ENCODE measurements at places on chromosomes 2 and 18.
A peak's percentile ranks its signal among the peaks of the same experiment; 100 is the strongest.

GRCh38 chr2:240437861-240438809, 2.7 kb downstream of the GPC1 start:
- peak; percentile 75 for DNase-seq

DNA sequence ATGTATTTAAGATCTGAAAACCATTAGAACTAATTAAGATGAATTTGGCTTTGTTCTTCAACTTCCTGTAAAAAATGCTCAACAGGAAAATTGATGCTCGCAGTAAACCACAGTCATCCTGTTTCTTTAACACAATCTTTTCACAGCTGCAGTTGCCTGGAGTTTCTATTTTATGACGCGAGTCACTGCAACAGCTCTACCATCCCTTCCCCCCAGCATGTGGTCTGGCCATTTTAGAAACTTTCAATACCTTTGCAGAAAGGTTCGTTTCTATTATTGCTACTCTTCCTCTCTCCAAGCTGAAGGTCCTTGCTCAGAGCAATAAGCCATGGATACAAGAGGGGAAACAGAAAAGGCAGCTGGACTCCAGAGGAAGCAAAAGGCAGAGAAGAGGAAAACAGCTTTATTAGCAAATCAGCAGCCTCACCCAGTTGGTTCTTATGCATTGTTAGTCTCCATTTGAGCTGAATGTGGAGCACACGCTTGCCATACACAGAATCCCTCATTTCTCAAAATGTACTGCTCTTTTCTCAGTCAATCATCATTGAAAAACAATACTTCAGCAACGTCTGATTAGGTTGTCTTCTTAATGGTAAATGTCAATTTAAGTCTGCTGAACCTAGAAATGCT, 3.9 kb downstream of the WIPF1 start:
- peak; percentile 85 for DNase-seq

DNA sequence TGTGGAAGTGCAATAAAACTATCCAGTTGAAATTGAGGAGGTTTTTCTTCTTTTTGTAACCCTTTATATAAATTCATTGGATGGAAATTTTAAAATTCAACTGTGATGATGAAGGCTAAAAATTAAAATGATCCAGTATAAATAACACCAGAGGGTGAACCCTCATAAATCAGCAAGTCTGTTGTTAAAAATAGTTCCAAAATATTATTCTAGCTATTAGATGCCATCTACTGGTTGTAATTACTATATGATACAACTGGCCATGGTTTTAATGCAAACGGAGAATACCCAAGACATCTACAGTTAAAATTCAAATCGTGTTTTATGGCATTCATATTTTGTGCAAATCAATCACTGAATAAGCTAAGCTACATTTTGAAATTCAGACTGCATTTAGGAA, 53.8 kb downstream of the TMEM200C start:
- DNase-seq, result no peak

GRCh38 chr2:239878686-239879085, 146.5 kb downstream of the NDUFA10 start:
- no peak for DNase-seq

DNA sequence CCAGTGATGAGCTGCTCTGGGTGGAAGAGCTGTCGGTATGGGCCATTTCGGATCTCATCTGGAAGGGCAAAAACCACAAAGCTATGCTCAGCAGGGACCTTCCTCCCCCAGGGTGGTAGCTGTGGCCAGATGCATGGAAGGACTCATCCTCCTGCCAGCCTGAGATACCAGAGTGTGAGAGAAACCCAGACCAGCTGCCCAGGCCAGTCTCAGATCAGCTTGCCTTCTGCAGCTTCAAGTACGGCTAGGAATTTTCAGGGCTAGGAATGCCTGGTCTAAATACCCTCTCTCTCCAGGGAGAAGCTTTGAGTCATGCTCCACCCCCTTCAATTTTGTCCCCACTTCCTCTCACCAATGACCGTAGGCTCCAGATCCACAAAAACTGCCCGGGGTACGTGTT, 1.4 kb upstream of the TUBA4B start:
- peak; percentile 47 for DNase-seq

- DNase-seq, result no peak
Observed at GRCh38 chr2:52054824-52055223, 1022.9 kb upstream of the NRXN1 start.

- DNase-seq, result peak; percentile 88
Observed at GRCh38 chr2:191321861-191322662, 76.9 kb downstream of the MYO1B start.

DNA sequence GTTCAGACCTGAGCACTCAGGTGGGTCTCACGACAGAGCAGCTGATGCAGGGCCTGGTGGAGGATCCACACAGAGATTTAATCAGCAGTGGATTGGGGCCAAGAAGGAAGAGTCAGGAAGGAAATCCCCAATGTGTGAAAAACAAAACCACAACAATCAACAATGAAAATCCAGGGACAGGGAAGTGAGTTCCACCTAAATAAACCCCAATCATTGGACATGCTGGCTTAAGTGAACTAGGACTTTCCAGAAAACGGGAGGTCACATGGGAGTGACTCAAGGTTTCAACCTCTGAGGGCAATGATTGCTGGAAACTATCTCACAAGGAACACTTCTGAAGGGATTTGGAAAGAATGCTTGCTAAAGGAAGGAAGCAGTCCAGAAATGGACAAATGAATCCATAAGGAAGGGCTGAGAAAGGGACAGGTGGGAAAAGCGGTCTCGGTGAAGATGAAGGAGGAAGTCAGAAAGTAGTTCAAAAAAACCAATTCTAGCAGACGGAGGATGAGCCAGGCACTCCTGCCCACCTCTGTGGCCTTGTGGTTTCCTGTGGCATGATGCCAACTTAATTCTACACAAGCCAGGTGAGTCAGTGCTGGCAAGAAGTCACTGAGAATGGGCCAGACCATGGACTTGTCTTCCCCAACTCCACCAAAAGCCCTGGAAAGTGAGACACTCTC, 15.4 kb upstream of the XDH start:
- peak; percentile 24 for DNase-seq

- DNase-seq, result peak; percentile 22
Observed at GRCh38 chr2:7927691-7928090, 754.2 kb upstream of the ID2 start.

DNA sequence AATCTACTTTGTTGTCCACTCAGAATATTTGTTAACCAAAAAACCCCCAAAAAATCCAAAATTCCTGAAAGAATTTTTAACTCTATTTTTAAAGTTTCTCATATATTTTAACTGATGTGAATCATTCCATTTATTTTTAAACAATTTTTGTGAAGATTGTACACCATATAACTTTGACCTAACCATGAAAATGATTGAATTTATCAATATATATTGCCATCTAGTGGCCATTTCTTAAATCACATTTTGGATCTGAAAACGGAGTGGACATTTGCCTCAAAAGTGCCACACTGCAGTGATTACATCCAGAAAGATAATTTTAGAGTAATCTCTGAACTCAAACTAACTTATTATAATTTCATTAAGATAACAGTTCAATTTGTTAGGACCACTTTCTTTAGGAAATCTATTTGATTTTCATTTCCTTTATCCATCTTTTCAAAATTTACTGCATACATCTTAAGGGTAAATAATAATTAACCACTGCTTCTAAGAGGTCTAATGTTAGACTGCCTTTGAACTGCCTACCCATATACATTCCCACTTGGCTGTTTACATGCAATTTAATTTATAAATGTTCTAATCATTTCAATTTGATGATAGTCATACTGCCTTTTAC, 71.1 kb downstream of the DSC3 start:
- DNase-seq, result peak; percentile 11

- no peak for DNase-seq
Observed at GRCh38 chr2:55556809-55557208, 37.3 kb downstream of the CFAP36 start.

DNA sequence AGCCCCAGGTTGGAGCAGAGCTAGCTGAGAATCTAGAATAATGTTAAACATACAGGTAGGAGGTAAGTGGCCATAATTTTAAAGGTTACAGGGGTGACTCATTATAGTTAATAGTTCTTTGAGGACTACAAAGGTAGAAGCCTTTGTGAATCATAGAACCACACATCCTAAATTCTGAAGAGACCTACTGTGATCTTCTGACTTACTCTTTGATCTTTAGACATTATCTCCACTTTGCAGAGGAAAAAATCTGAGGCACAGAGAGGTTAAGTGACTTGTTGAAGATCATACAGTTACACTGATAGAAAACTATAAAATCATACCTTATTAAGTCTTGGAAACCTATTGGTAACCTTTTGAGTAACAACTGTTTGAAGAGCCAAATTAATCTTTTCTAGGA, 1051.3 kb upstream of the NRXN1 start:
- no peak for DNase-seq

- DNase-seq, result peak; percentile 51
Observed at GRCh38 chr2:172813314-172813888, 77.8 kb downstream of the RAPGEF4 start.

DNA sequence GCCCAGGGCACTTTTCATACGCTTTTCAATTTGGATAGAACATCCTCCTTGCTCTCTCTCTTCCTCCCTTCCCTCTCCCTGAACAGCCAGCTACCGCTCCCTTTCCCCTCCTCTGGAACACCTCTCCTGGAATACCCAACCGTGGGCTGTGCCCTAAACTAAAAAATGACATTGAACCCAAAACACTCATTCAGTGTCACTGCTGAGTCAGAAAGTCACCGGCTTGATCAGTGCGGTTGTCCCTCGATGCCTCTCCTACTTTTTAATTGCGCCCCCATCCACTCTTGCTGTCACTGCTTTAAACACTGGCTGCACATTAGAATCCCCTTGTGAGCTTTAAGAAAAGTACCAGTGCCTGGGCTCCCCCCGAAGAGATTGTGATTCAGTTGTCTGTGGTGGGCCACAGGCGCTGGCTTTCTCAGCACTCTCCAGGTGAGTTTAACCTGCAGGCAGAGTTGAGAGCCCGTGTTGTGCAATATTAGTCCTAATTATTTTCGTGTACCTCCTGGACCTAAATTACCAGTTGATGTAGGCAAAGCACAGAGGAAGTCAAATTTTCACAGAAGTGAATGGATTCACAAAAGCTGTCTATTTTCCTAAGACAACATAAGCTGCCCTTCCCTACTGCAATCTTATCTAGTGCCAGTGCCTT, 302.0 kb downstream of the PRKCE start:
- no peak for DNase-seq

DNA sequence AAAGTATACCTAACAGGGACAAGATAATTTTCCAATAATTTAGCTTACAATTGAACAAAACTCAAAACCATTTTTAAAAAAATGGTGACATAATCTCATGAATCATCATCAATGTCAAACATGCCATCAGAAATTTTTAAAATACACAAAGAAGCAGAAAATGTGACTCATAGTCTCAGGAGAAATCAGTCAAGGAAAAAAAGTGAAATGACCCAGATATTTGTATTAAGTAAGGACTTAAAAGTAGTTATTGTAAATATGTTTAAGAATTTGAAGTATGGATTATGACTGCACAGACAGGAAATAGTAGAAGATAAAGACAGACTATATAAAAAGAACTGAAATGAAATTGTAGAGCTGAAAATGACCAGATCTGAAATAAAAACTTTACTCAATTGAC, 473.9 kb upstream of the SYT4 start:
- no peak for DNase-seq

- no peak for DNase-seq
Observed at GRCh38 chr2:104844807-104845551, 8.9 kb upstream of the POU3F3 start.

DNA sequence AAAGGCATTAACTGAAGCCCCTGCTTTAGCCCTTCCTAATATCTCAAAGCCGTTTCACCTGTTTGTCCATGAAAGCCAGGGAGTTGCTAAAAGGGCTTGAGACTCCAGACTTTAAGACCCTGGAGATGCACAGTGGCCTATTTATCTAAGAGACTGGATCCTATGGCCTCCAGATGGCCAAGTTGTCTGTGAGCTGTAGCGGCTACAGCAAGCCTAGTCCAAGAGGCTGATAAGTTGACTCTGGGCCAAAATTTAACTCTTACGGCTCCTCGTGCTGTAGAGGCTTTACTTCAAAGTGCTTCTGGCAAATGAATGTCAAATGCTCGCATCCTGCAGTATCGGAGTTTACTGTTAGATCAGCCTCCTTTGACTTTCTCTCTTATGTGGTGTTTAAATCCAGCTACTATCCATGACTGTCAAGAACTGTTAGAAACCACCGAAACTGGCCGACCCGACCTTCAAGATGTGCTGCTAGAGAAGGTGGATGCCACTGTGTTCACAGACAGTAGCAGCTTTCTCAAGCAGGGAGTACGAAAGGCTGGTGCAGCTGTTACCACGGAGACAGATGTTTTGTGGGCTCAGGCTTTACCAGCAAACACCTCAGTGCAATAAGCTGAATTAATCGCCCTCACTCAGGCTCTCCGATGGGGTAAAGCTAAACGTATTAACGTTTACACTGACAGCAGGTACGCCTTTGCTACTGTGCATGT, 336.7 kb upstream of the CNTNAP5 start:
- no peak for DNase-seq

DNA sequence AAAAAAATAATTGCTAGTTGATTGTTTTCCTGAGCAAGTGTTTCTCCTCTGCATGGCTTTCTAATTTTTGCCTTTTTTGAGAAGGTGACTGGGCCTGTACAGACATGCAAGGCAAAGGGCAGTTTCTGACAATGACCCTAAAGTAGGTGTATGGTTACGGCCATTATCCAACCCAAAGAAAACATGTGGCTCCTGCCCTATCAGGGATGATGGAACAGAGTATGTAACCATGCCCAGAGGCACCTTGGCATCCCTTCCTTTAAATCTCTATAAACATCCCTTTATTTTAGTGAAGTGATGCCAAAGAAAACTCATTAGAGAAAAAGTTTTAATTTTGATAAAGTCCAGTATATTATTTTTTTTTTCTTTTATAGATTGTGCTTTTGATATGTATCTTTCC, 217.5 kb downstream of the LPIN1 start:
- DNase-seq, result no peak

DNA sequence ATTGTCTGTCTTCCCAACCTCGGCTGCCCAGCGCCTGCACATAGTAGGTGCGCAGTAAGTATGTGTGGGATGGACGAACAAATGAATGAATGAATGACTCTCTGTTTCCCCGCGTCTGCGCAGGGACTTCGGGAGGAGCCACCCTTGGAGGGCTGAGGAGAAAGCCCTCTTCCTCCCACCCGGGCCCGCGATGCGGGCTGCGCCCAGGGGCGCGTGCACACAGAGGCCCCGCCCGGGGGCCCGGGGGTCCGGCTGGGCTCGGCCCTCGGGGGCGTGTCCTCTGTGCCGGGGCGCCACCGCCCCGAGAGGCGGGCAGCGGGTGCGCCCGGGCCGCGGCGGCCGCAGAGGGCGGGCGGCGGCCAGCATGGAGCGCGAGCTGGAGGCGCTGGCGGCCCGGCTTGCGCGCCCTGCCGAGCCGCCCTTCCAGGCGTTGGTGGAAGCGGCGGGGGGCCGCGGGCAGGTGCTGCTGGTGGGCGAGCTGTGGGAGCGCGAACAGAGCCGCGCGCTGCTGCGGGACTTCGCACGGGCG, at the start of gene C2orf72:
TSS of gene C2orf72 (plus strand) at position 322 of the 529 bp plus-strand sequence. CDS start at position 365, 43 bp downstream.
- DNase-seq, result no peak

GRCh38 chr2:14094592-14094991, 537.9 kb upstream of the LRATD1 start:
- no peak for DNase-seq

DNA sequence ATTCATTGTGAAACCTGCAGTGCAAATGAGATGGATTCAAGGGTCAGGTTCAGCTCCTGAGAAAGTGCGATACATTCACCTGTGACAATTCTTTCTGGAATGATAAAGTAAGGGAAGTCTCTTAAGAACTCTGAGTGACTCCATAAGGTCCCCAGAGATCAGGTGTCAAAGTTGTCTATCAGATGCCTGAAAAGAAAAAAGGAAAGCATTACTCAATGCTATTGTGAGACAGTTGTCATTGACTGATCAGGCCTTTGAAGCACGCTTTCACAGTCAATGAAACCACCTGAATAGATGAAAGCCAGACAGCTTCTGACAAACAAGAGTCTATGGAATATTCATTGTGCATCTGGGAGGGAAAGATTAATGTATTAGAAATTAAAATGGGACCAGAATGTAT, 252.7 kb upstream of the GALNT5 start:
- no peak for DNase-seq

Data from EH (cell line).